ENCODE measurements at places on chromosomes 6 and 20.

GRCh38 chr6:114588726-114589125, 245.9 kb upstream of the HS3ST5 start:
- DNase-seq = no peak

DNA sequence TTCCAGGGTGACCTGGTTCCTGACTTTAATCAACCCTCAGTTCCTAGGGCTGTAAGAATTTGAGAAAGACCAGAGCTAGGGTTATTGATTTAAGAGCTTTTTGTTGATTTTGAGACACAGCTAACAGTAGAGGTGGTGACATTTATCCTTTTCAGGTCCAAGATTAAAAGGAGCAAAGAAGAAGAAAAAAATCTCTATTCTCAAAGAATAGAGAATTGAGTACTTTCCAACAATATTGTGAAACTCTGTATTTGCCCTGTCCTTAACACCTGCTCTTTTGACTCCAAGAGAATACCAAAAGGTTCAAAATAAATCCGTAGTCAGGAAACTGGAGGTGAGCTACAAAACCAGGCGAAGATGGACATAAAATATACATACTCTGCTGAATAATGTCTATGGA, 7.3 kb downstream of the PAQR8 start:
- no peak for DNase-seq

DNA sequence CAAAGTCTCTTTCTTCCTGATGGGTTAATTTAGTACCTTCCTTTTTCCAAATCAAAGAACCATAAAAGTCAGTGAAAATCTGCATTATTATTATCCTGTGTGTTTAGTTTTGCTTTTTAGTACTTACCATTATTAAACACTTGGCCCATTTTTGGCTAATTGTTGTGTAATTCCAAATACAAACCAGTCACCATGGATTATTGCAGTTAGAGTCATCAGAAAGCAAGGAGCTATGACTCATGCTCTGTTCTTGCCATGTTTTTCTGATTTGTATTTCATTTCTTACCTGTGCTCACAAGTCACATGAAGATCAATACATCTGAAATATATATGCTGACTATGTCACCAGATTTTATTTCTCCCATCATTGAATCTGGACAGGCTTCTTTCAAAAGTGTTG, 31.3 kb downstream of the SLC22A3 start:
- DNase-seq = no peak

DNA sequence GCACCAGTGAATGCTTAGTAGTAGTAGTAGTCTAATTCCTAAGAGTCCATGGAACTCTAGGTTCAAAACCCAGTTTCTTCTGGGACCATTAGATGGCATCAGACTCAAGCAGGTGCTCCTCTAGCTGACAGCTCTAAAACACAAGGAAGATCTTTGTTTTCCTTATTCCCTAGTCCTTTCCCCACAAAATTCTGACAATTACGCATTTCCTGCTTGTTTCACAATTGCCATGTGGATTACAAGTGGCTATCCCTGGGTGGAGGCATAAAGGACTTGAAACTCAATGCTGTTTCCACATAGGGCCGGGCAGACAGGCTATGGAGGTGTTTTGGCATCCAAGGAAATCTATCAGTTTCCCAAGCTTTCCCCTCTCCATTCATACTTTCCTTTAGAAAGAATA, 9.2 kb upstream of the HLA-DOB start:
- no peak for DNase-seq

DNA sequence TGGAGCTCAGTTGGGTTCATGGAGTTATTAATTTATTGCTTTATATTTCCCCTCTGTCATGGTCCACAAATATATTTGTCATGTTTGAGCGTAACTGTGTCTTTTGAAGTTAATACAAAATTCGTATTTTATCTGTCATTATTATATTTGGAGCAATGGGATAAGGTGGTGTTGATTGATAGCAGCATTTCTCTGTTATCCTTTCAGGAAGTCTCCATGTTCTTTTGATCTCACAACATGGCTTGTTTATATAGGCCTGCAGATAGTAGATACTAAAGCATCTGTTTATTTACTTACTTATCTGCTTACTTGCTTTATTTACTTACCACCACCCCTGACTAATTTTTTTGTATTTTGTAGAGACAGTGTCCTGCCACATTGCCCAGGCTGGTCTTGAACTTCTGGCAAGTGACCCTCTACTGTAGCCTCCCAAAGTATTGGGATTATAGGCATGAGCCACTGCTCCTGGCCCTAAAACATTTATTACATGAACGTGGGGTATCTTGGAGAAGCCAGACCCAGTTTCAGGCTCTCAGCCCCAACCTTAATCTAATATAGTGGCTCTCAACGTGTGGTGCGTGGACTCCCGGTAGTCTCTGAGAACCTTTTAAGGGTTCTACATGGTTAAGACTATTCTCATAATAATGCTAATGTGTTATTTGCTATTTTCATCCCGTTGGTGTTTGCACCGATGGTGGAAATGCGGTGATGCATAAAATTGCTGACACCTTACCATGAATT, 104.2 kb downstream of the NCOA3 start:
- no peak for DNase-seq

- no peak for DNase-seq
Observed at GRCh38 chr6:43914272-43915147, 144.5 kb downstream of the VEGFA start.

DNA sequence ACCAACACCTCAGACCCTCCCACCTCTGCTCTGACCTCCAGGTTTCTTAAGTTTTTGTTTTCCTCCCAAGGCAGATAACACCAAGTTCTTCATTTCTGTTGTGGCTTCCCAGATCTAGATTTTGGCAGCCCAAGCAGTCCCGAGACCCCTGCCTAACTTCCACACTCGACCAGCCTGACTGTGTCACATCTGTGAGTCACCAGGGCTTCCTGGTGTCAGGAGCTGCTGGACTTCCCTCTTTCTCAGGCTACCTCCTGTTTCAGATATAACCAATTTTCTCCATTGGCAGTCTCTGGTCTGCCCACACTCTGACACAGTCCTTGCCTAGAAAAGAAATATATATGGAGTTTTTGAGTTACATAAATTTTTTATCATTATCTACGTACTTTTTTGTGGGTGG, 46.1 kb upstream of the CCN6 start:
- no peak for DNase-seq

DNA sequence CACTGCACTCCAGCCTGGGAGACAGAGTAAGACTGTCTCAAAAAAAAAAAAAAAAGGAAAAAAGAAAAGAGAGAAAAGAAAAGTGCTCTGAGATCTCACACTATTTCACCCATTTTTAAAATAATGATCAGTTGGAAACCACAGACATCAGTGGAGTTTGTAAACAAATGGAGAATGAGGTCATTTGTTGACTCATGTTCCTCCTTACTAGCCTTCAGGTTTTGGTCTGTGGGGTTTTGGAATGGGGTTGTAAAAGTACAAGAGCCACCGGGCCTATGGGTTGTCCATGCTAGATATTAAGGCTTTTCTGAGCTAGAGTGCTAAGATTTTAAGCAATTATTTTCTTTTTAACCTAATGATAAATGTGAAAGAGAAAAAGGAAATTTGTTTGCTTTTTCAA, 104.4 kb upstream of the PRL start:
- DNase-seq = no peak

Data from NCI-H1694 (cell line).